ENCODE measurements at places on chromosomes 2 and 18.

- DNase-seq, result no peak
These were observed 381.6 kb upstream of the ID2 start for GRCh38 chr2:8300216-8300615.

DNA sequence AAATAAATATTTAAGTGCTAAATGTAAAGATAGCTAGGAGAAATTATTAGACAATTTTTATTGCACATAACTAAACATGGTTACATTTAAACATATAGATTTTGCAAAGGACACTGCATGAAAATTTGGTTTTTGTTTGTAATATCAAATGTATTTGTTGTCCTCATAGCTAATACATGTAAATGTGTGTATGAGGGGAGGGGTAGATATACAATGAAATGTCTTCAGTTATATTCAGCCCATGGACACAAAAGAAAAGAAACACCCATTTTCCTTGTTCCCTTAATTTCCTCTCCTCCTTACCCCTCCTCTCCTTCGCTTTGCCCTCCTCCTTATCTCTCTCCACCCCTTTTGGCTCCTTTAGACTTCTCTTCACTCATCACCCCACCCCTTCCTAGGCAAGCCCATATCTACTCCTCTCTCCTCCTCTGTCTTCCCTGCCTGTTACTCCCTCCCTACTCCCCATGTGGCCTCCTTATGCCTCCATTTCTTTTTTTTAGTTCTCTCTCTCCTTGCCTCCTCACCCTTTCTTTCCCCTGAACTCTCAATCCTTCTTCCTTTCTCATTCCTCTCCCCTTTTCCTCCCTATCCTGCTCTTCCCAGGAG, 1.4 kb downstream of the COL3A1 start:
- DNase-seq, result no peak

- no peak for DNase-seq
These were observed 209.9 kb downstream of the TFCP2L1 start for GRCh38 chr2:121075006-121075551.

DNA sequence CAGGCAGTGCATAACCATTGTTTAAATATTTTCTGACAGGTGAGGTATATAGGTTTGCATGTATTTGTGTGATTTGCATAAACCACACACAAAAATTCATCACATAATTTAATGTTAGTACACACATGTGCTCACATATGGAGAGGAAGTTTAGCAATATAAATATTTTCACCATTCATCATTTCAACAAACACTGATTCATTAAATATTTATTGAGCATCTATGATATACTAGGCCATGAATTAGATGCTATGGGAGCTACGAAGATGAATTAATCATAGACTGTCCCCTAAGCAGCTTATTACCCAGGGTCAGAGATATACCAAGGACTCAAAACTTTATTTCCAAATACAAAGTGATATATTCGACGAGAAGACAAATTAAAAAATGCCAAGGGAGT, 311.6 kb upstream of the PIK3C3 start:
- no peak for DNase-seq

All from left colon (tissue), 2 donors.